DND-41 (cell line): ENCODE measurements at places on chromosomes 1 and 21.

GRCh38 chr1:203704120-203704519, 60.9 kb upstream of the LAX1 start:
- no peak for DNase-seq

- DNase-seq, result no peak
Observed at GRCh38 chr1:186775036-186775435, 53.7 kb upstream of the PLA2G4A start.

DNA sequence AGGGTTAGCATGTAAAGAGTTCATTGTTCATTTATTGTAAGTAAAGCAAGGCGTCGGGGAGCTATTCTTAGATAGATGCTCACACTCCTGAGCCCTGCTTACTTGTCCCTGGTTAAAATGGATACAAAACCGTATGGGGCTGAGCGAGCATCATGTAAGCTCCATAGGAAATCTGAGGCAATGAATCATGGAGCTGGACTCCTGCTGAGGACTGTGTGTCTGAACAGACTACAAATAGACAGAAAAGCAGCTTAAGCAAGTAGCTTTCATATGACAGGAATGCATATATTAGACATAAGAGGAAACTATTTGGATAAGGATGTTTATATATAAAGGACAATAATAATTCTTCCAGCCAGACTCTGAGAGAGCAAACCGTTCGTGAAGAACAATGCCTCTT, 604.9 kb upstream of the PTBP2 start:
- DNase-seq, result no peak

DNA sequence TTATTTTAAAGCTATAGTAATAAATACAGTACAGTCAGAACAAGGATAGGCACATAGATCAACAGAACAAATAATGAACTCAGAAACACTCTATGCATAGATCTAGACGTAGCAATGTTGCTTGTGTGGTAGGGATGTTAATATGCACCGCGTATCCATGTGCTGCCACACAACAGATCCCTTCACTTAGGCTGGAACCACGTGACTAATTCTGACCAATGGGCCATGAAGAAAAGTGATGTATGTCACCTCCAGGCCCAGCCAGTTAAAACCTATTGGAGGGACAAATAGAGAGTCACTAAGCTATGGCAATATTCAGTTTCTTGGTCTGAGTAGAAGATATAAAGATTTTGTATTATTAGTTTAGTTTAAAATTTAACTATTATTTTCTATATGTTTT, 91.4 kb downstream of the ADAMTS1 start:
- no peak for DNase-seq

DNA sequence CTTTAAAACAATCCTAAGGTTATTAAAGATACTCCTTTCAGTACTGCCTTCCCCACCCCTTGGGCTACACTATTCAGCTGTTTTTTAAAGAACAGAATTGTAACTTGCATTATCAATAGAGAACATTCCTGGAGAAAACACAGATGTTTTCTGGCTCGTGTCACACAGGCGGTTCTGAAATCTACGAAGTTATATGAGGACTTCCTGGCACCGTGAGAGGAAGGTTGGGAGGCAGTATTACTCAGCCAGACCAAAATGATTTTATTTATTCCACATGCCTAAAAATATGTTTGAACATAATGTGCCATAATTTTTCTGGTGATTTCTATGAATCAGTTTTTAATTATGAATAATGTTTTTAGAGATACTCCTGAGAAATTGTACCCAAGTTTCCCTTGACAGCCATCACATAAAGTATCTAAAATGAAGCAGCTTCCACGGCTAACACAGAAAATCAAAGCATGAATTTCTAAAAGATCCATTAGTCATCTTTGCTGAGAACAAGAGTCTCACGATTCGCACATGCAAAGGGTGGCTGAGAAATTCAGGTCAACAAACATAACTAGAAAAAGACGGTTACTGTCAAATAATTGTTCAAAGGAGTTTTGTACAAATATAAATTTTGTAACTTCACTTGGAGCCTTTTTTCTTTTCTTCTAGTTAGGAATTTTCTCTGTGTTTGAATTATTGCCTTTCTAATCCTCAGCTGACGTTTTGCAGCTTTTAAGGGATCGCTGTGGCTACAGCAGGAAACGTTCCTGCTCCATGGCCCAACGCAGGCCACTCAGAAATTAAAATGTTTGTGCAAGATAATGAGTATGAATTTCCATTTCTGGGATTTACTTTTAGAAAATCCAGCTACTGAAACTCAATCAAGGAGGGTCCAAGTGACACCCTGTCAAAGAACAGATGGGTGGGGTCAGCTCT, 8.0 kb upstream of the SIM2 start:
- DNase-seq, result no peak

DNA sequence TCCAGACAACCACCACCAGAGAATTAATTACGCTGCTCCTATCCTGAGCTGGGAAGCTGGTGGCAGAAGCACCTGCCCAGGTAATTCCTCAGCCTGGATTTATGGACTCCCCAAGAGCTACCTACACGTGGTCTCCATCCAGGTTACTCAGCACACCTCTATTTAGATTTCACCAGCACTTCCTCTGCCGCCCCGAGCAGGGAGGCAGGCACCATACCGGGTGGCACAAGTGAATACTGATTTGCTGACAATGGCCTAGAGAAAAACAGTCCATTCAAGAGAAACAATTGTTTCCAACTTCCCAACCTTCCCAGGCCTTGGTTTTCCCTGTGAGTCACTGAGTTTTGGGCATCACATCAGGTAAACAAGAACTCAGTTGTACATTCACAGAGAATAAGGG, 134.3 kb downstream of the MATN1 start:
- no peak for DNase-seq

- DNase-seq, result no peak
Observed at GRCh38 chr1:29392036-29392435, 155.7 kb downstream of the PTPRU start.

GRCh38 chr21:31136891-31137290, 98.6 kb upstream of the KRTAP19-8 start:
- DNase-seq, result no peak

- no peak for DNase-seq
Observed at GRCh38 chr1:100219883-100220282, 29.8 kb downstream of the DBT start.

DNA sequence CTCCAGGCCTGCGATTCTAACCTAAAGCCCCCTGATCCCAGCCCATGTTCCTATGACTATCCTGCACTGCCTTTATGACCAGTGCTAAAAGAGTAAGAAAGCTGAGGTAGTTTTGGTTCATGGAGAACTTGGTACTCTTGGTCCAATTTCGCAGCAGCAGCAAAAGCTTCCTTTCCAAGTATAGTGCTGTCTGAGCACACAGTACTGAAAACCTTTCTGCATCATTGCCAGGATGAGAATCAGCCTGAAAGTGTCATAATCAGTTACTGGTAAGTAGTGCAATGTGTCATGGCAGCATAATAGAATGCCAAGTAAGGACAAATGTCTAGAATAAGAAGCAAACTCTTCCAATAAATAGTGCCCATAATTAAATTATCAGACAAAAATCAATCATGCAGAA, 889.6 kb upstream of the ADGRL4 start:
- DNase-seq, result no peak

- no peak for DNase-seq
Observed at GRCh38 chr1:201463071-201463552, 5.9 kb downstream of the PHLDA3 start.

- no peak for DNase-seq
Observed at GRCh38 chr1:8458607-8459006, 140.7 kb downstream of the SLC45A1 start.

- DNase-seq, result no peak
Observed at GRCh38 chr1:187839873-187840272, 1011.1 kb downstream of the PLA2G4A start.

GRCh38 chr1:9344426-9345200, 51.9 kb downstream of the SPSB1 start:
- DNase-seq, result no peak

DNA sequence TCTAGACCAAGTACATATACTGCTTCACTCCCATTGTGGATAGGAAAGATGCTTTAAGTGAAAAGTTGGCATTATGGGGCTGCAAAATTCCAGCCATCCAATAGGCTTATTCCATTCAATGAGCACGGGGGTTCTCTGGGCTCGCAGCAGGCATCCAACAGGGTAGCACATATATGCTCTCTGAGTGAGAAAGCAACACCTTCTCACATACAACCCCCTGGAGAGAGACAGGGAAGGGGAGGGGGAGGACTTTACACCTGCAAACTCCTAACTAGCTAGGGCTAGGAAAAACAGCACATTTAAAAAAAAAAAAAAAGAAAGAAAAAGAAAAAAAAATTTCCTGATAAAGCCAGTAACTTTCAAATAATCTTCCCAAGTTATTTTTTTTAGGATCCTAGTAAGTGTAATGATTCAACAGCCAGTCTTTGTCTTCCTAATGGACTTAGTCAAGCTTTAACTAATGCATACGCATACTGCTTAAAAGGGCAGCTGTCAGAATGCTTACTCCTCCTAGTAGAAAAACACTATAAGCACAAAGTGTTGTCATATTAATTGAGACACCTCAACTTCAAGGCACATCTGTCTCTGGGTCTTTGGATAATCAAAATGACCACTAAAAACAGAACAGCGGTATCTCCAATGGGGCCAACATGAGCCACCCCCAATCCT, 18.7 kb downstream of the PSMB2 start:
- DNase-seq, result no peak

DNA sequence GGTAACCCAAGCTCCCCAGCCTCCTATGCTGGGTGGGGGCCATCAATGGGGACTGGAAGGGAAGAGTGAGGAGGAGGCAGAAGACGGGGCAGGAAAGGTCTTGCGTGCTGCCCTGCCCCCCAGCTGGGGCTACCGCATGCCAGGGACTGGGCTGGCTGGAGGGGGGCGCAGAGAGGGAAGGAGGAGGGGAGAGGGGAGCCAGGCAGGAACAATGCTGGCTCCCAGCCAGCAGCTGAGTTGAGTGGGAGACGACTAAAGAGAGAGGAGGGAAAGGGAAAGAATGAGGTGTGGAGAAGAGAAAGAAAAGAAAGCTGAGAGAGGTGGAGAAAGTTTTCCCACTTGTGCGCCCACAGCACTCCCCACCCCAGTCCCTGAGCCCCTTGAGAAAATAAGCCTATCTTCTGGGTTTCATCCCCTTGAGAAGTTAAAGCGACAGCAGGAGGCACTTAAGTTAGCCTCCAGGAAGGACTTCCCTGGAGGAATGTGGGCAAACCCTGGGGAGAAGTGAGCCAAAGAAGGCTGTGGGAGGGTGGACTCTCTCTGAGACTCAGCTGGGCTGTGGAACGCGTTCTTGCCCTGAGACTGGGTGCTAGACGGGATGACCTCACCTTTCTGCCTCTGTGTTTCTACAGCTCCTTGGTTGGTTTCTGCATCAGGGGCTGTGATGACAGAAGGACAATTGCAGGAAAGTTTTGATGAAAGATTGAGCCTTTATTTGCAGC, 12.9 kb upstream of the NES start:
- DNase-seq, result no peak

DNA sequence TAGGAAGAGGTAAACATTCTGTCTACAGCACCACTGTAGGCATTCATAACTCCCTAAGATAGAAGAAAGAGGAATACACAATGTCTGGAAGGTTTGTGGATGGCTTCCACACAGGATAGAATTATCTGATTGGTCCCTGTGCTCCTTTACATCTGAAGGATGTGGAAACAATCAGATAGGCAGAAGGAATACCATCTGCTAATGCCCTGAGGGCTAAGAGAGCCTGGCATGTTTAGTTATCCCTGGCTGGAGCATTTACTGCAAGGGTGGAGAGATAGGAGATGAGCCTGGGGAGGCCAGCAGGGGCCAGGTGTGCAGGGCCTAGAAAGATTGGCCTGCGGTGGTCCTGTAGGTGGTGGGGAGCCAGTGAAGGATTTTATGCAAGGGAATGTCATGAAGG, 8.6 kb upstream of the ACBD3 start:
- no peak for DNase-seq

DNA sequence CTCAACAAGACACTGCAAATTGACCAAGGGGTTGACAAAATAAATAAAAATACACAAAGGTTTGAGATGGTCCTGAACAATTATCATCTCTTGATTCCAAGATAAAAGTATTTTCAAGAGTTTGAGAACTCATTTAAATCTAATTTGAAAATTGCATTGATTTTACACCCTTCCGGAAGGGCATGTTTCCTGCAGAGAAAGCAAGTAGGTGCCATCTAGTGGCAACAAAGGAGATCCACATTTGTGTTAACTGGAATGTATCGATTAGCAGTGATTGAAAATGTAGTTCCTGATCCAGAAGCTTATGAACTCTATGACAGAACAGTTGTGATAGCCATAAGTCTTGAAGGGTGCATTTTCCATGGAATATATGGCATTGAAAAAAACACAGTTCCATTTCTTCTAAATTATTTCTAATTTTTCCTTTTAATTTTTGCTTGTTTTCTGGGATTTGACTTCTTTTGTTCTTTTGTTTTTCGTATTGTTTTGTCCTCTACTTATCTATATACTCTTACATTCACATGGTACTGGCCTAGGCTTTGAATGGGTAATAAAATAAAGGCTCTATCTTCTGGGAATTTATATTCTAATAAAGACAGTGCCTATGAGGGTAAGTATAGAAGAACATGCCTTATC, 143.7 kb downstream of the DNM3 start:
- no peak for DNase-seq

DNA sequence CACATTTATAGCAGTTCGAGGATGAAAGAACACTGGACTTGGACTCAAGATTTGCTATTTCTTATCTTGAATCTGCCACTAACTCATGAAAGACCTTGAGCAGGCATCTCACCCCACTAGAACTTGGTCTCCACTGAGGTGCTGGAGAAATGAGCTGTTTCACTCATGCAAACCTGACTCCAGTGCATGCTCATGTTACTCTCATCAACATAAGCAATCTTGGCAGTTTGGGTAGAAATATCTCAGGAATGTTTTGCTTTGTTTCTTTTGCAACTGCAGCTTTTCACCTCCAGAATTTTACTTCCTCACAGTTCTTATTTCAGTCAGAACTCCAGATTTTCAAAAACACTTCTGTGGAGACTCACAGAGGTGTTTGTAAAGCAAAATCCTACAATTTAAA, 46.2 kb upstream of the DAB1 start:
- no peak for DNase-seq

DNA sequence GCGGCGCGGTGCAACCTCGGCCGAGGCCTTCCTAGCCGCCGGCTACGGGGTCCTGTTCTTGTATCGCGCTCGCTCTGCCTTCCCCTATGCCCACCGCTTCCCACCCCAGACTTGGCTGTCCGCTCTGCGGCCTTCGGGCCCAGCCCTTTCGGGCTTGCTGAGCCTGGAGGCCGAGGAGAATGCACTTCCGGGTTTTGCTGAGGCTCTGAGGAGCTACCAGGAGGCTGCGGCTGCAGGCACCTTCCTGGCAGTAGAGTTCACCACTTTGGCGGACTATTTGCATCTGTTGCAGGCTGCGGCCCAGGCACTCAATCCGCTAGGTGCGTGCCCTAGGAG, 379 bp downstream of the PPCS start:
- DNase-seq, result peak; percentile 72

- peak; percentile 98 for DNase-seq
Observed at GRCh38 chr21:44927587-44928461, 7.1 kb upstream of the ITGB2 start.

GRCh38 chr1:54287176-54287650, 87.2 kb downstream of the MRPL37 start:
- peak; percentile 90 for DNase-seq

- no peak for DNase-seq
Observed at GRCh38 chr1:72412286-72412685, 129.9 kb upstream of the NEGR1 start.
